ENCODE measurements at places on chromosomes 16 and 17.
A peak's percentile ranks its signal among the peaks of the same experiment; 100 is the strongest.

- DNase-seq, result no peak
These were observed 34.8 kb downstream of the PRSS54 start for GRCh38 chr16:58259995-58260394.

GRCh38 chr17:30809867-30810266, 14.6 kb downstream of the CRLF3 start:
- DNase-seq, result no peak

DNA sequence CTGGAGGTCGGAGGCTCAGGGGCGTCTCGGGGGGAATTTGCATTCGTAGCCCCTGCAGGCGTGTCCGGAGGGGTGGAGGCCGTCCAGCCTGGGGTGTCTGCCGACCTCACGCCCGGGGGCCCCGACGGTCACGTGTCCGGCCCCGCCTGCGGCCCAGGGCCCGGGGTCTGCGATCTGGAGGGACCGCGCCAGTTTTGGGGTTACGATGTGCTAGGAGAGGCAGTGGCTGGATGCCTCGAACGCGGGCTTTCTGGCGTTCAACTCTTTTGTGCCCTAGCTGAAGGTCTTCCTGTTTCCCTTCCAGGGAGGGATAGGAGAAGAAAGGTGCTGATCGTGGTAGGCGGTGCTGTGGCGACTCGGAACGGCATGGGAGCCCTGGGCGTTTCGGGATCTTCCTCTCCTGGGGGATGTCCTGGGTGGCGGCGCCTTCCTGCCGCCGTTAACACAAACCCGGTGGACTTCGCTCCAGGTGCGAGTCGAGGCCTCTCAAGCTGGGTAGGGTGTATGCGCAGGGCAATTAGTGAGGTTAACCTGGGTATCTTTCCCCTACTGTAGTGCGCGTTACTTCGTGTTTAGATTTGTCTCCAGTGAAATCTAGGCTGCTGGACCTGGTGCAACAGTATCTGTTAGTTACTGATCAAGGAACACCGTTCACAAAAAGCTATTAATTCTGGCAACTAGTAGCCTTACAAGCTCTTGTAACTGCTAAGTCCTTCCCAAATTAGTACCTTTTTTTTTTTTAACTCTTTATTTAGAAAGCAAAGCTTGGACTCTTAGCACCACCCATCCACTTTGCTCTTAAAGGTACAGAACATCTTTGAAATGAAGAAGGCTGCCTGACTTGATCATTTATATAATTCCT, 1.3 kb downstream of the AKAP1 start:
- no peak for DNase-seq

GRCh38 chr17:66691644-66692420, 143.1 kb upstream of the CACNG5 start:
- no peak for DNase-seq

- DNase-seq, result no peak
These were observed 17.5 kb downstream of the MTHFSD start for GRCh38 chr16:86537486-86537885.

- peak; percentile 29 for DNase-seq
These were observed 8.1 kb upstream of the MT1E start for GRCh38 chr16:56617212-56618085.

- DNase-seq, result no peak
These were observed 34.2 kb upstream of the NLRP1 start for GRCh38 chr17:5618476-5618875.

DNA sequence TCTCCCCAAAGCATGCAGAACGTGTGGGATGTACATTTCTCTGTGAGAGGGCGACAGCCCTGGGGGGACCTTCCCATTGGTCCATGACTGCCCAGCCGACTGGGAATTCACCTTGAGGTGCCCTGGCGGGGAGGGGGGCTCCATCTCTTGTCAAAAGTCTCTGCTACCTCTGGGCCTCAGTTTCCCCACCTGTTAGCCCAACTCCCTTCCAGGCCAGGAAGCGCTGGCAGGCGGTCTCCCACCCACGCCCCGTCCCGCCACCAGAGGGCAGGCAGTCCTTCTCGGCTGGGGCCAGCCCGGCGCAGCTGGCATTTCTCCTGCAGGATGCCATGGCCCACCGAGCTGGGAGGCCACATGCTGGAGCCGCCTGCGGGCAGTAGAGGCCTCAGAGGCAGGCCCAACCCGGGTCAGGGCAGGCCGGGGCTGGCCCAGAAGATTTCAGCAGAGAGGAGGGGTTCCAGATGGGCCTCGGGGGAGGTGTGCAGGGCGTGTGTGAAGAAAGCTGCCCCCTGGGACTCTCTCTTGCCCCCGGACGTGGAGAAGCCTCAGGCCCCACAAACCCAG, 16.6 kb downstream of the CD7 start:
- DNase-seq, result peak; percentile 41

- DNase-seq, result no peak
These were observed 388.0 kb upstream of the CA10 start for GRCh38 chr17:52546493-52546892.

- no peak for DNase-seq
These were observed 36.5 kb downstream of the GSE1 start for GRCh38 chr16:85649411-85650134.

DNA sequence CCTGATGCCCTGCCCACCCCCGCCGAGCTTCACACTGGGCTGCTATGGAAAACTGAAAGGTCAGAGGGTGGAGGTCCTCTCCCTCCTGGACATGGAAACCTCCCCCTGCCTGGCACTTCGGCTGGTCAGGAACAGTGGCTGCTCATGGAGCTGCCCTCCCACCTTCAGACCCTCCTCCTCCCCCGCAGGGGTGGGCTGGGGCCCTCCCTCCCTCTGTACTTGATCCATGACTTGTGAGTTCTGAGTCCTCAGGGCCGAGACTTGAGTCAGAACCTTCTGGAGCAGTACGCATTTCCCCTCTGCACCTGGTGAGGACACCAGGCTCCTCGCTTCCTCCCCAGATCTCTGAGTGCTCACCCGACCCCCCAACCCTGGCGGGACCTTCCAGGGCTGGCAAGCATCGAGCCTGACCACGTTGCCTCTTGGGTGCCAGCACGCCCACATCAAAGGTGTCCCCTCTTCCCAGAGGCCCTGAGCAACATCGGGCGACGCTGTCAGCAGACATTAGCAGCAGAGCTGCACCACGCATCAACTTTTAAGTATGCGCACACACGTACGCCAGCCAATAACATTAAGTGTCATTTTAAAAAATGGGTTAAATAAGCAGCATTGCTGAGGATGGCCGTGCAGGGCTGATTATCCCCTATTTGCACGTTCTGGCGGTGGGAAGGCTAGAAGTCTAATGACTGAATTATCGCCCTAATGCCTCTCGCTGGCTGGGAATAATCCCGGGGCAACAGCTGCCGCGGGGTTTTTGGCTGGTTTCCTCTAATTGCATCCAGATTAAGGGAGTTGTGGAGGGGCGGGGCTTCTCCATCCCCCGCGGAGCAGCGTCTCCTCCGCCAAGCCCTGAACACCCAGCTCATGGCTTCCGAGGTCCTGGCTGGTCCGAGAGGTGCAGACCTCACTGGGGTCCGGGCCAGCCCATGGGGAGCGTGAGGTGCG, 98.0 kb downstream of the TBC1D16 start:
- DNase-seq, result no peak

GRCh38 chr17:22704674-22705073, 1012.4 kb downstream of the KCNJ18 start:
- DNase-seq, result no peak

- no peak for DNase-seq
These were observed 4.5 kb downstream of the NXPH3 start for GRCh38 chr17:49580055-49580721.

- no peak for DNase-seq
These were observed 71.0 kb downstream of the COPRS start for GRCh38 chr17:31787857-31788570.

DNA sequence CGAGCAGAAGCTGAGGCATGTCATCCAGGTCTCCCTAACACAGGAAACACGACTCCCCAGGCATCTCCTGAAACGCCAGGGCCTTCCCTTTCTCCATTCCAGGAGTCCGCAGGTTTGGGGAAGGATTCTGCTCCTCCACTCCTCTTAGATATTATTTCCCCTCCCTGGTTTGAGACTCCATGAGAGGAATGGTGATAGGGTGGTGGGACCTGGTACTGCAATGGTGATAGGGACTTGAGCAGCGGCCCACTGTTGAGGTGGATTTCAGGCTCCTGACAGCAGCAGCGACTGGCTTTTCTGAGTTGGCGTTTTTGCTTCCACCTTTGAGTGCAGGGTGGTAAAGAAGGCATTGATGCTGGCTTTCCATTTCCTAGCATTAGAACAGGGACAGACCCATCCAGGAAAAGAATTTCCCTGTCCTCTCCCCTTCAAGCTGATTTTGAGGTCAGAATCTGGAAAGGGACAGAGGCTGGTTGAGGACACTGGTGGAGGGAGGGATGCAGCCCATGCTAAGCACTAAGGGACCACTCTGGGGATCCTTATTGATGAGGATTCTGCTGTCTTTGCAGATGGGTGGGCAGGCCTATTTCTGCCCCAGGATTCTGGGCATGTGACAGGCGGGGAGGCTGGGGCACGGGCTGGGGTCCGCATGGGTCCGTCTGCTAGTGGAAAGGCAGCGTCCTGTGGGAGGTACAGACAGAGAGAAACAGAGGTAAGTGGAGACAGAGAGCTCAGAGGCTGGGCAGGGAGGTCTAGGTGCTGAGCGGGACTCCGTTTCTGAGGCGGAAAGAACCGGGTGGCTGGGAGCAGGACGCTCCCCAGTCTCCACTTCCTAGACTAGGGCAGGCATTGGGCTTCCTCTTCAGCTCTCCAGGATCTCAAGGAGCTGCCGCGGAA, 1.3 kb upstream of the TBX4 start:
- DNase-seq, result no peak

GRCh38 chr16:19499006-19499405, 22.9 kb downstream of the GDE1 start:
- no peak for DNase-seq

DNA sequence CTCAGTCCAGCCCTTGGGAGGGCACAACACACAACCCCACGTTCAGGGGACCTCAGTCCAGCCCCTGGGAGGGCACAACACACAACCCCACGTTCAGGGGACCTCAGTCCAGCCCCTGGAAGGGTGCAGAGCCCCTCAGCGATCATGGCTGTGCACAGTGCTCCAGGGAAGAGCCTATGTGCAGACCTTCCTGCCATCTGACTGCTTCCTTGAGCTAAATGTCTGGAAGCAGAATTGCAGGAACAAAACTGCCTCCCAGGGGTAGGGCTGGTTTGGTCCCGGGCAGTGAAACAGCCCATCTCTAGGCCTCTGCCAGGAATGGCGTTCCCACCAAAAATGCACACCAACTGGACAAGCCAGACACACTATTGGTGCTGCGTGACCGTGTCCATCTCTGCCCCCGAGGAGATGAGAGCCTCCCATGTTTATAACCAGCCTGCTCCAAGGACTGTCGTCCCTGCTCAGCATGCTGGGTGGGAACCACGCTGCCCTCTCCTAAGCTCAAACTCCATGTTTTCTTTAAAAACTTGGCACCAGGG, 44.0 kb downstream of the ZNF276 start:
- DNase-seq, result no peak

GRCh38 chr16:28846933-28847273, 755 bp upstream of the TUFM start:
- no peak for DNase-seq

GRCh38 chr17:58193641-58194255, 1.2 kb downstream of the EPX start:
- no peak for DNase-seq

DNA sequence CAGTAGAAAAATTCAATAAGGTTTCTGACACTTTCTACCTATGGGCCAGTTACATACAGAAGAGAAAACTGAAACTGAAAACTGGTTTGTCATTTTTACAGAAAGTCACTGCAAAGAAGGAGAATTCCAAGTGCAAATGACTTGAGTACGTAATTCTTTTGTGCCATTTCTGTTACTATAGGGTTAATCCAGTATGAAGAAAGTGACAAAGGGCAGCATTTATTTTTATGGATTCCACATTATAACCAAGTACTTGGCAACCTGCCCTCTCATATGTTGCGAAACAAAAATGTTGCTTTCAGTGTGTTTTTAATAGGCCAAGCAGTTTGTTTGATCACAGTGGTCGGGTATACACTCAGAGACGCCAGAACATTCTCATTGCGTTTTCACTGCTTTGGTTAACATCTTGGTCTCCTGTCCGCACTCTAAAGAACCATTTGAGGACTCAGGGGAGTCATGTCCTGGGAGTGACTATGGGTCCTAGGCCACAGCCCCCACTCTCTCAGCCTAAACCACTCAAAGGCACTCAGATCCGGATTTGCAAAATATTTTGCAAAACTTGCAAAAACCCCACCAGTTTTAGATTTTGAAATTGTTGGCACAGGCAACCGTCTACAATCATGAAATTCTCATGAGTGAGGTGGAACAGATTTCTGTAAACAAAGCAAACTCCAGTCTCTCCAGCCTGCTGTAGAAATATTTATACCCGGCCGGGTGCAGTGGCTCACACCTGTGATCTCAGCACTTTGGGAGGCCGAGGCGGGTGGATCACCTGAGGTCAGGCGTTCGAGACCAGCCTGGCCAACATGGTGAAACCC, 15.4 kb upstream of the HELZ start:
- no peak for DNase-seq

GRCh38 chr16:57432505-57432904, 14.7 kb downstream of the CIAPIN1 start:
- no peak for DNase-seq

GRCh38 chr16:2838928-2839327, 8.8 kb downstream of the ZG16B start:
- DNase-seq, result no peak

- no peak for DNase-seq
These were observed 1.0 kb upstream of the RRAD start for GRCh38 chr16:66926171-66926947.

- no peak for DNase-seq
These were observed 75.5 kb upstream of the MED9 start for GRCh38 chr17:17401271-17401781.

DNA sequence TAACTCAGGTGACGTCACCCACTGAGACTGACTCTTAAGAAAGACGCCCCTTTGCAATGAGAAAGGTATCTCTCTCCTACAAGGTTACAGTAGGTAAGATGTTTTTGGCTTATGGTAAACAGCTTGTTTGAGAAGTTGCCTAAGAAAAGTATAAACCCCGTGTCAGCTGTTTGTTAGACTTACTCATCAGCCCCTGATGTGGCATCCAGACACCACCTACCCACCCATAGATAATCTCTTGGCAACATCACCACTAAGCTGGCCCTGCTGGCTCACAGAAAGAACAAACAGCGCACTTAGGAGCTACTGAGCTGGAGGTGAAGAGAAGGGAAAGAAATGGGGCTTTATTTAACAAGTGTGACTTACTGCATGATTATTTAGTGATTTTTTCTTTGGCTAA, 121.0 kb downstream of the PARN start:
- no peak for DNase-seq
